Spleen (tissue), 13 donors: ENCODE measurements at places on chromosomes 6 and 20.

GRCh38 chr6:43286980-43287716 lies 10.9 kb upstream of the SLC22A7 start:
- no peak overlapping the region for H3K4me3 ChIP-seq
- no peaks in the 10 kb centered on the region for H3K27me3 ChIP-seq
- H3K27ac ChIP-seq = no peak overlapping the region
- DNase-seq = peak; percentile 23

DNA sequence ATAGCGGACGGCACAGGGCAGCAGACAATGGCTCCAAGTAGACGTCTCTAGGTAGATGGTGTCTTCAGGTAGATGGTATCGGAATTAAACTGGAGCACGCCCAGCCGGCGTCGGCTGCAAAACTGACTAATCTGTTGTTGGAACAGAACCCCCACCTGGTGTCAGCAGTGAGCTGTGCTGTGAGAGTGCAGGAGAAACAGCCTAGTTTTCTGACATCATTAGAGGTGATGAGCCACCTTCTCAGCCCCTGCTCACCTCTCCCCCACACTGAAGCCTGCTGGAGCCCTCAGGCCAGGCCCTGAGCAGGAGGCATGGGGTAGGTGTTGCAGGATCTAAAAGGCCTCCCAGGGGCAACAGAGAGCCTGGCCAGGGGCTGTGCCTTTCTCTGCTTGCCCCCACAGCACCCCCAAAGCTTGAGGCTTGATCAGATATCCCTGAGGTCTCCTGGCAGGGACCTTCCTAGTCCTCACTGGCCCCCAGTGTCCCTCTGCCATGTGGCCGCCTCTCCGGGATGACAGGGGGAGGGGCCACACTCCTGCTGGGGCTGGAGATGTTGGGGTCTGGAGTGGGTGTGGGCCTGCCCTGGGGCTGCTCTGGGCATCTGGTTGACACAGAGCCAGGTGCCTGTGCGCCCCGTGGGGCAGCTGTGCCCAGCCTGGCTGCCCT lies 6.9 kb upstream of the HELZ2 start:
- H3K27me3 ChIP-seq = peaks cover 22% of the 10 kb centered on the region
- no peak overlapping the region for H3K4me3 ChIP-seq
- H3K36me3 ChIP-seq = no peaks in the 10 kb centered on the region
- H3K4me1 ChIP-seq = peaks cover 4% of the 10 kb centered on the region

GRCh38 chr6:160739955-160740354 lies 37.9 kb downstream of the PLG start:
- no peaks in the 10 kb centered on the region for H3K27me3 ChIP-seq
- no peak overlapping the region for H3K27ac ChIP-seq
- H3K4me3 ChIP-seq = no peak overlapping the region
- no peak for DNase-seq

DNA sequence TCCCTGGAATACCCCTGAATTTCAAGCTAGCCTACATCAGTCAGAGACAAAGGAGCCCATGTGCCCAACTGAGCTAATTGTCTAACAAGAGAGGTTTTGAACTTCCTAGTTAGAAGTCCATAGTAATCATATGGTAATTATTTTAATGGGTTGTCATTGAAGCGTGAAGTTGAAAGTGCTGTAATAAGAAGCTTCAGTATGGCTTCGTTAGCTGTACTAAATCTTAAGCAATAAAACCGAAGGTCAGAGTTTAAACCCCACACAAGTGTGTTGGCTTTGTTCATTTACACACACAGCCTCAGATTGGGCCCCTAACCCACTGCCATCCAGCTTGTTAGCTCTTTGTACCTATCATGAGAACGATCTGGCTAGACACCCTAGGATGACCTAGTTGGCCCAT lies 195.6 kb upstream of the RIN2 start:
- H3K27ac ChIP-seq = no peak overlapping the region
- no peak overlapping the region for H3K4me3 ChIP-seq
- H3K36me3 ChIP-seq = no peaks in the 10 kb centered on the region
- no peaks in the 10 kb centered on the region for H3K4me1 ChIP-seq
- DNase-seq = no peak

GRCh38 chr6:14798594-14798982 lies 447.3 kb upstream of the JARID2 start:
- H3K27me3 ChIP-seq = no peaks in the 10 kb centered on the region
- no peak for DNase-seq
- peaks cover 5% of the 10 kb centered on the region for H3K4me1 ChIP-seq
- H3K4me3 ChIP-seq = no peak overlapping the region
- no peaks in the 10 kb centered on the region for H3K36me3 ChIP-seq

- no peaks in the 10 kb centered on the region for H3K36me3 ChIP-seq
- no peaks in the 10 kb centered on the region for H3K4me1 ChIP-seq
- DNase-seq = peak; percentile 61
- no peak overlapping the region for H3K4me3 ChIP-seq
- no peaks in the 10 kb centered on the region for H3K27me3 ChIP-seq
- H3K27ac ChIP-seq = no peak overlapping the region
These were observed 186.2 kb upstream of the CST7 start for GRCh38 chr20:24762791-24763350.

- DNase-seq = no peak
- no peaks in the 10 kb centered on the region for H3K27me3 ChIP-seq
- H3K27ac ChIP-seq = no peak overlapping the region
- no peaks in the 10 kb centered on the region for H3K36me3 ChIP-seq
These were observed 36.0 kb upstream of the GRM4 start for GRCh38 chr6:34181908-34182307.

DNA sequence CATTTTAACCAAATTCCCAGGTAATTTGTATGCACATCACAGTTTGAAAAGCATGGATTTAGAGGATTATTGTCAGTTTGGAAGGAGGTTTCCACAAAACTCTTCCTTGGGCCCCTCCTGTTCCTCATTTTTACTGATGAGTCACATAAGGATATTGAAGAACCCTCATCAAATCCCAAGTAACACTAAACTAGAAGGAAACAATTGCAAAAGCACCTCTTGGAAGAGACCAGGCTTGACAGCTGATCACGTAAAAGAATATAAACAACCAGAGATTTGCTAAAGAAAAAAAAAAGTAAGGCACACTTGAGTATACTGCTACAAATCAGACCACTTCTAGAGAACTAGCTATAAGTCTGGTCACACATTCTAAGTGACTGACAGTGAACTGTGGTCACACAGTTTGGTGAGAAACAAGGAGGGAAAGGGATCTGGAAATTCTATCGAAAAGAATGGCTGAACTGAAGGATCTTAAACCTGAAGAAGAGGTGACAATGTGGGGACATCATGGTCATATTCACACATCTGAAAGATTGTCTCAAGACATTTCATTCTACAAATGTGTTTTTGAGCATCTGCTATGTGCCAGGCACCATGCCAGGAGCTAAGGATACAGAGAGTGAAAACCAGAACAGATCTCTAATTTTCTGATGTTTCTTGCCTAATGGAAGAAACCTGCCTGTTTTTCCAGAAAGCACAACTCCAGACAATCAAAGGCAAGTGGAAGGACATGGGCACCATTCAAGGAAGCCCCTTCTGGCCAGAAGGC lies 24.1 kb downstream of the ZHX3 start:
- H3K27ac ChIP-seq = no peak overlapping the region
- no peaks in the 10 kb centered on the region for H3K4me1 ChIP-seq
- H3K36me3 ChIP-seq = no peaks in the 10 kb centered on the region
- no peaks in the 10 kb centered on the region for H3K27me3 ChIP-seq

DNA sequence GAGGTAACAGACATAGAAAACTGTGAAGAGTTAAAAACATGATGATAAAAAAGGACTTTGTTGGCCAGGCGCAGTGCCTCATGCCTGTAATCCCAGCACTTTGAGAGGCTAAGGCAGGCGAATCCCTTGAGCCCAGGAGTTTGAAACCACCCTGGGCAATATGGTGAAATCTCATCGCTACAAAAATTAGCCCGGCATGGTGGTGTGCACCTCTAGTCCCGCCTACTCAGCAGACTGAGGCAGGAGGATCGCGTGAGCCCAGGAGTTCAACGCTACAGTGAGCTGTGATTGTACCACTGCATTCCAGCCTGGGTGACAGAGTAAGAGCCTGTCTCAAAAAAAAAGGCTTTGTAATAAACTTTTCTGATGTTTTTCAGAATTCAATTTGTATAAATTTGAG lies 60.1 kb downstream of the GFOD1 start:
- peaks cover 41% of the 10 kb centered on the region for H3K4me1 ChIP-seq
- no peaks in the 10 kb centered on the region for H3K27me3 ChIP-seq
- DNase-seq = no peak
- H3K4me3 ChIP-seq = no peak overlapping the region
- peak overlapping the region; percentile 64 for H3K27ac ChIP-seq

DNA sequence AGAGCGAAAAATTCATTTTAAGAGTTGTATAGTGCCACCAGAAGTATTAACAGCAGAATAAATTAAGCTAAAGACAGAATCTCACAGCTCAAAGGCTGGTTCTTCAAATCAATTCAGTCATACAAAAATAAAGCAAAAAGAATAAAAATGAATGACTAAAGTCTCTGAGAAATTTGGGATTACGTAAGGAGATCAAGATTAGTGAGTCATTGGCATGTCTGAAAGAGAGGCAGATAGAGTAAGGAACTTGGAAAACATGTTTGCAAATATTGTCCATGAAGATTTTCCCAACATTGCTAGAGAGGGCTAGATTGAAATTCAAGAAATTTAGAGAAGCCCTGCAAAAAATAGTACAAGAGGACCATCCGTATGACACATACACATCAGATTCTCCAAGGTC lies 1413.9 kb upstream of the ADGRB3 start:
- no peak overlapping the region for H3K27ac ChIP-seq
- no peak for DNase-seq
- no peaks in the 10 kb centered on the region for H3K4me1 ChIP-seq
- H3K27me3 ChIP-seq = no peaks in the 10 kb centered on the region
- no peak overlapping the region for H3K4me3 ChIP-seq

DNA sequence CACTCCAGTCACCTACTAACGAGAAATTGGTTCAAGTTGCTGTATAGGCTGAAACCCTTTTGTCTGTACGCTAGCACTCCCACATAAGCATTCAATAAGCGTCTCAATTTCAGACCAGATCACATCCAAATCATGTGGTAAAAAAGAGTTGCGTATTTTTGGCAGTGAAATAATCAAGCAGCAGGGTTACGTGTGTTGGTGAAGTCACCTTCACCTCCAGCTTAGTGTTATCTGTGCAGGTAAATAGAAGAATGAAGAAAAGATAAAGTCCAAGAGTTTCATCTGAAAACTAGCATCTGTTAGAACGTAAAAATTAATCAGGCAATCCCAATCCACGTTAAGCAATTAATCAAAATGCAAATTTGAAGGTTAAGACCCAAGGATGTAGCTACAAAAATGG lies 11.3 kb downstream of the SSR1 start:
- no peak overlapping the region for H3K27ac ChIP-seq
- H3K36me3 ChIP-seq = peaks cover 100% of the 10 kb centered on the region
- H3K4me1 ChIP-seq = peaks cover 3% of the 10 kb centered on the region
- DNase-seq = no peak

DNA sequence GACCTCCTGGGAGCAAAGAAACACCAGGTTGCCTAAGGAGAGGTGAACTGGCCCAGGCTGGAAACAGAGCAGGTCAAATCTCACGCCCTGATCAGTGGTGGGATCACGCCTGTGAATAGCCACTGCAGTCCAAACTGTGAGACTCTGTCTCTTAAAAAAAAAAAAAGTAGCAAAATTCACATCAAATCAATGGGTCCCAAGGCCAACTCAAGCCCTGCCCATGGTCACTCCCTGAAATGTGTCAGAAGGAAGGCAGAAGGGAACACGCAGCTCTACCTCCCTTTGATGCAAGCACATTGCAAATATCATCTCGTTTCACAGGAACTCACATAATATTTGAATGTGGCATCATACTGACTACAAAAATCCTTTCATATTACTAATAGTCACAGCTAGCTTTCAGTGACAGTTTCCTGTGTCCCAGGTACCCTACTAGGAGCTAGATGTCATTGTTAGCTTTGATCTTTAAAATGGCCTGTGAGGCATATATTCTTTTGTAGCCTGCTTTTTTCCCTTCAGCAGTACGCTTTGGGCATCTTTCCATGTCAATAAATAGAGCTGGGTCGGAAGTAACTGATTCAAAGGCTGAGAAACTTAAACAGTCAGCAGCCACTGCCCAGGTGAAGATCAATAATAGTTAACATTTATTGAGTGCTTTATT lies 14.4 kb upstream of the TTPAL start:
- H3K27me3 ChIP-seq = no peaks in the 10 kb centered on the region
- H3K27ac ChIP-seq = no peak overlapping the region
- H3K36me3 ChIP-seq = no peaks in the 10 kb centered on the region
- H3K4me1 ChIP-seq = no peaks in the 10 kb centered on the region
- DNase-seq = no peak
- no peak overlapping the region for H3K4me3 ChIP-seq

DNA sequence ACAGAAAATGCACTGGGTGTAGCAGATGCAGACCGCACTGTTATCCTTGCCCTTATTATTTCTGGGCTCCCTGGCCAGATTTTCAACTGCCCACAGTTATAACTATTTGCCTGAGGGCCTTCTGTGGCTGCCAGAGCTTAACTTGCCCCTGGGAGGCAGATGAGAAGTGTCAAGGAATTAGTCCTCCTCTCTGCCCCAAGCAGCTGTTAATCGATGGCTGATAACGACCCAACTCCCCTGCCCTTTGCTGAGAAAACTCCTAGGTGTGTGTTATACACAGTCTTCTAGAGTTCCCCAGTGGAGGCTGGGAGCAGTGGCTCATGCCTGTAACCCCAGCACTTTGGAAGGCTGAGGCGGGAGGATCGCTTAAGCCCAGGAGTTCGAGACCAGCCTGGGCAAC lies 44.4 kb upstream of the SHLD1 start:
- H3K27me3 ChIP-seq = no peaks in the 10 kb centered on the region
- no peaks in the 10 kb centered on the region for H3K36me3 ChIP-seq
- DNase-seq = no peak
- no peak overlapping the region for H3K4me3 ChIP-seq
- H3K4me1 ChIP-seq = no peaks in the 10 kb centered on the region

- DNase-seq = no peak
- no peak overlapping the region for H3K4me3 ChIP-seq
- no peaks in the 10 kb centered on the region for H3K4me1 ChIP-seq
- no peaks in the 10 kb centered on the region for H3K27me3 ChIP-seq
These were observed 56.5 kb upstream of the HDGFL1 start for GRCh38 chr6:22512686-22513427.

DNA sequence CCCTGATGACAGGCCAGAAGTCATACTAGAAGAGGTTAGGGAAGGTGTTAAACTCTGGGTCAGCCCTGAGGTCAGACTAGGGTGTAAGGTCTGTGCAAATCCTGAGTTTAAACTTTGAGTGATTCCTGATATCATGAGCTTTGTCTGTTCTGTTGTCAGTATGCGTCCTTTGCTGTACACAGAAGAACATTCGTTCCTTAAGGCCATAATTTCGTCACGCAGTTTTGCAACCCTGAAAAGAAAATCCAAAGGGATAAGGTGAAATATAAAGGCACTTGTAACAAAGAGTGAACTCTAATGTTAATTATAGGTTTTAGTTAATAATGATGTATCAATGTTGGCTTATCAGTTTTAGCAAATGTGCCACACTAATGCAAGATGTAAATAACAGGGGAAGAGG lies 2.3 kb downstream of the DST start:
- no peaks in the 10 kb centered on the region for H3K27me3 ChIP-seq
- DNase-seq = no peak
- H3K36me3 ChIP-seq = no peaks in the 10 kb centered on the region
- no peak overlapping the region for H3K4me3 ChIP-seq
